ENCODE measurements at places on chromosomes 3 and 15.
A peak's percentile ranks its signal among the peaks of the same experiment; 100 is the strongest.

DNA sequence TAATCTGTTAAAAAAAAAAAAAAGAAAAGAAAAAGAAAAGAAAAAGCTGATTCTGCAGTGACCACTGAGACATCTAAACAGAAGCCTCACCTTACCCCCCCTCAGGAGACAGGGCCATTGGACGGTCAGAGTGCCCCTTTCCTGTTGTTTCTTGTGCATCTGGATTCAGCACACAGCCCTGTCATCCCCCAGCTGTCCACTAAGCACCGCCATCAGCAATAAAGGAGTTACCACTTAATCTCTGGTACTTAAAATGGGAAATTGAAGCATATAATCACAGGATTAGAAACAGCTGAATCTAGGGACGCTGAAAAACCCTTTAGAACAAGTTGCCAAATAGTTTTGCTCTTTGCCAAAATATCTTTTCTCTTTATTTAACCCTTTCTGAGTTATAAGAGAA, 62.5 kb downstream of the TRIM69 start:
- no peak for DNase-seq

GRCh38 chr3:81132995-81133394, 628.5 kb downstream of the GBE1 start:
- DNase-seq: no peak

DNA sequence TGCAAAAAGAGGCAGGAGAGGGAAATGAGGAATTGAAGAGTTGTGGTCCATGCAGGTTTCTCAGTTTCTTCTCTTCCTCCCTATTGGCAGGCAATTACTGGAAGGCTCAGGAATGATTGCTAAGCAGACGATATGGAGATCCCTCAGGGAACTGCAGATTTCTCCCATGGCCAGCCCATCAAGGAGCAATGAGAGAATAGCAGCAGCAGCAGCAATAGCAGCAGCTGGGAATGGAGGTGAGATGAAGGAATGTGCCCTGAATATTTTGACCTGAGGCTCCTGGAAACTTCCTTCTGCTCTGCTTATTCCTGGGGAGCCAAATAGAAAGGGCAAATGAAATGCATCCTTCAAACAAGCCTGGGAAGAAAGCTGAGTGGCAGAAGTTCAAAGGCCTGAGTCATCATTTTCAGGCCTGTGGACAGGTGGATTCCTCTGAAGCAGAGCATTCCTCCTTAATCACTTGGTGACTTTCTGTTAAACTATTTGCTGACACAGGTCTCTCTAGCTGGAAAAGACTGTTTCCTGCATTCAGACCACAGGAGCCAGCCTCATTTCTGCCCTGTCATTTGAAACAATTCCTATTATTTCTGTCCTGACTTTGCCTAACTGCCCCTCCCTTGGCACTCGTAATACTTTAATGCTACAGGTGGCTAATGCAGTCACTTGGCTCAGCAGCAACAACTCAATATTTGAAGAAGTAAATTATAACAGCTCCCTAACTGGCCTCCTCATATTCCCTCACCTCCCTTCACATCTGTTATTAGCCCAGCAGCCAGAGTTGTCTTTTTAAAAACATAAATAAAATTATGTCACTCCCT, 146.9 kb upstream of the GADL1 start:
- DNase-seq: peak; percentile 28

GRCh38 chr3:99842826-99843589, 25.3 kb downstream of the CMSS1 start:
- no peak for DNase-seq

DNA sequence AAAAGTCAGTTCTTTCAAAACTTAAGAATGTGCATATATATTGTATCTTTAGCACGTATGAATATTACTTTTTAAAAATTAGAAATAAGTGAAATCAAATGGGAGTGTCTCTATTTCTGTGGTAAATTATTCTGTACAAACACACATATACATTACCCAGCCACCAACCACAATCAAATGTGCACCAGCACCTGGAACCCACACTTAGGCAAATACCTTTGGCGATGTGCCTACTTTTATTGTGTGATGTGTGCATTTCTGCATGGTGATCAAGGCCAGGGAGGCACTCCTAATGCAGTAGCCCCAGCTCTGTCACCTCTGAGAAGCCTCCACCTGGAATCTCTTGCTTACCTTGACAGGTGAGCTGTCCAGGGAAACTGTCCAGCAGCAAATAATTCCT, 76.9 kb downstream of the PIK3R4 start:
- DNase-seq: no peak

GRCh38 chr3:181756645-181757297, 45.0 kb downstream of the SOX2 start:
- DNase-seq: no peak

DNA sequence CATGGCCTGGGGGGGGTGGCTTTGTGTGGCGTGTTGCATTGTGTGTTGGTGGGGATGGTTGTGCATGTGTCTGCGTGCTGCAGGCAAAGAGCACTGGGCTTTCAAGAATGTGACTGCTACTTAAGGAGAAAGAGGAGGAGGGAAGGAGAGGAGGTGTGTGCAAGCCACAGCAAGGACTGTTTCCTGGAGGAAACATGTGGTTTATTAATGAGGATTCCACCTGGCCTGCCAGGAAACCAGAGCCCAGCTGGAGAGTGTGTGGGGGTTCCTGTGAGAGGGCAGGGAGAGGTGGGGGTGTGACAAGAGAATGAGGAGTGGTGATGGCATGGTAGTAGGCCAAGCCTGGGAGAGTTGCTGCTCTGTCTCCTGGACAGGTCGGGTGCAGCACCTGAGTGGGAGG, 258.1 kb upstream of the ROPN1 start:
- no peak for DNase-seq

DNA sequence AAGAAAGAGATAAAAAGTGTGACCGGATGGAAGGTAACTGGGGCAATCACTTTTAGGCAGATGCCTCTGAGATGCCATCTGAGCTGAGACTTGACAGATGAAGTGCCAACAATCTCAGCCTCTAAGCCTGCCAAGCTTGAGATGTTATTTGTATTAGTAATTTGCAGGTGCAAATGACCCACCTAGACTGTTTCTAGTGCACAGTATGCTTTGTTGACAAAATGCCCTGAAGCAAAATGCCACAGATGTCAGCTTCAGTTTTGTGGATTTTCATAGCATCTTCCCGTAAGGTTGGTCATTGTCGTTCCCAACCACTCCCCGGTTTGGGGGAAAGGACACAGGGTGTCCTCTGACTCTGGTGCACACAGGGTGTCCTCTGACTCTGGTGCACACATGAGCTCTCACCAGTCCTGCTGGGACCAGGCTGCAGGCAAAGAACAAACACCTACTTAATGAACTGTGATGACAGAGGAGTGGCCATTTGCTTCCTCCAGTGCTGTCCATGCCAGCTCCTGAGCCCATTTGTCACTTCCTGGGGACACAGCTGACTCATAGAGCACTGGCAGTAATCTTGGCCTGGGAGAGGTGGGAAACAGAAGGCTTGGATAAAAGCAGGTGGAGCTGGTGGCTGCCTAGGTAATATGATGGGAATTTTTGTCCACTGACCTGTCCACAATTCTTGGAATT, 16.7 kb upstream of the PPP1R2 start:
- DNase-seq: peak; percentile 55

DNA sequence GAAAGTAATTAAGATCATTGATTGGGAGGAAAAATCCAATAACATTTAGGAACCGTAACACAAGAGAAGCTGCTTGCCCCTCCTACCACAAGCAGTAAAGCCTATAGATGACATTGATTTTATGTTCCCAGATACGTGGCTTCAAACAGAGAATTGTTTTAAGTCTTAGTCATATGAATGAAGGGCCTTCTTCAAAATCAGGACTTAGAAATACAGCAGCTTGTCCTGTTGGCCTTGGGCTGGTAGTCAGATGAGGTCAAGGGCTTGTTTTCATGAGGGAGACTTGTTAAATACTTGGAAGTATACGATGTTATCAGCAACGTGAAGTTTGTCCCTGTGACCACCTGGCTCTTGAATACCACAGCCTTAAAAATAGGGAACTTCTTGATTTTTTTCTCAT, 114.4 kb downstream of the VGLL4 start:
- DNase-seq: no peak

- DNase-seq: no peak
These were observed 119.7 kb downstream of the SNRK start for GRCh38 chr3:43405888-43406642.

Measured in Calu3 (cell line).